ENCODE measurements at places on chromosomes 4 and X.
A peak's percentile ranks its signal among the peaks of the same experiment; 100 is the strongest.

GRCh38 chr4:1345903-1346780 is 866 bp upstream of the UVSSA start:
- peak; percentile 27 for DNase-seq

- DNase-seq = no peak
Observed at GRCh38 chr4:124155239-124155638, 557.3 kb downstream of the ANKRD50 start.

- no peak for DNase-seq
Observed at GRCh38 chrX:154890990-154891639, 5.0 kb downstream of the F8A1 start.

- DNase-seq = peak; percentile 23
Observed at GRCh38 chrX:3743801-3744439, 30.5 kb upstream of the PRKX start.

DNA sequence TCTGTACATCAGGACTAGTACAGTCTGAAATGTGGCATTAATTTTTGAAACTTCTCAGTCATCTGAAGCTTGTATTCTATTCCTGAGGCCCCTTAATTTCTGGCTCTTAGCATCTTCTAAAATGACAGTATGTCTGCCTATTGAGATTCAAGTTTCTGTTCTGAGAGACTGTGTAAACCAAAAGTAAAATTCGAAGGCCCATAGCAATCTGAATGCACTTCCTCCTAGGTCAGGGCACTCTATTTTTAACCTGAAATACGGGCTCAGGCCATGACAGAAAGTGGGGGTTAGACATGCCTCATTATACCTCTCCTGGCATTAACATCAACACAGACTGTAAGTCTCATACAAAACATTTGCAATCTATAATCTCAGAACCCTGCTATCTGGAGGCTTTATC is 584.4 kb downstream of the KLHL4 start:
- no peak for DNase-seq

DNA sequence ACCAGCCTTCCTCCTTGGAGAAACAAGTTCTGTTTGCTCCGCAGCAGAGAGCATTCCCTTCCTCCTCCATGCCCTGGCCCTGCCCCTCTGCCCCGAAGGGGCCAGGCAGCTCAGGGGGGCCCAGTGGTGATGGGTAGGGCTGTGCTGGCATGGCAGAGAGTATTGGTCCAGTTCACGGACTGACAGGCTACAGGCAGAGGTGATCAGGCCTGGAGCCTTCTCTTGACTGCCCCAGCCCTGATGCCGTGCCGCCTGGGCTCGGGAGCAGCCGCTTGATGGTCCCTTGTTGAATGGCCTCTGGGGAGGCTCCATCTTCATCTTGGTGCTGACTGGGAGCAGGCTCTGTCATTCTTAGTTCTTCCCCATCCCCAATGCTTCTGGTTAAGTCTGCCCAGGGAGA is 9.6 kb downstream of the NLGN3 start:
- no peak for DNase-seq

DNA sequence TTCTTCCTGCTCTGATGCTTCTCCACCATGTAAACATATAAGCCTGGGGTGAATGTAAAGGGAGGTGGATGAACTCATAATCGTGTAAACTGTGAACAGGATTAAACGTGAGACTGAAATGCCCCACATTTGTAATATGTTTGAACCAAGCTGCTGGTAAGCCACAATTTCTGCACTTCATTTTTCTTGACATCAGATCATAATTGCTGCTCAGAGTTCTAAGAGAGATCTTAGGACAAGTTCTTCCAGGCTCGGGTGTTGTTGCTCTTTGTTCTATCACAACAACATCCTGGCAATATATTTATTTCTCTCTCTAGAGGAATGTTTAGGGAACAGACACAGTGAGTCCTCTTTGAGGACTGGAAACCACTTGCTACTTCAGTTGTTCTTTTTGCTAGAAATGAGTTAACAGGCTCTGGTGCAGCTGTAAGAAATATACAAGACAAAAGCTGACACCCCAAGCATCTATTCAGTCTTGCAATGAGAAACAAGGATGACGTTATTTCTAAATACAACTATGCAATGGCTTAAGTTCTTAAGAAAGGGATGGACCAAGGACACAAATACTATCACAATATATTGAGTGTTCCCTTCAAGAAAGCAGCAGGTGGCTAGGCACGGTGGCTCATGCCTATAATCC is 59.6 kb downstream of the LNX1 start:
- no peak for DNase-seq

DNA sequence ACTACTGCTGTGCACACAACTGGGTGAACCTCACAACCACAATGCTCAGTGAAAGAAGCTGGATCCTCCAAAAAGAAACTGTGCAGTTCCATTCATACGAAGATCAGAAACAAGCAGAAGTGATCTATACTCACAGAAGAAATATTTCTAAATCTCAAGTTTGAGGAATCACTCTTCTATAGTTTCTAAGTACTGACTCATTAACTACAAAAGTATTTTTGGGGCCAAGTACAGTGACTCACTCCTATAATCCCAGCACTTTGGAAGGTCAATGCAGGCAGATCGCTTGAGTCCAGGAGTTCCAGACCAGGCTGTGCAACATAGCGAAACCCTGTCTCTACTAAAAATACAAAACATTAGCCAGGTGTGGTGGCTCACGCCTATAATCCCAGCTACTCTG is 51.3 kb upstream of the RELL1 start:
- DNase-seq = no peak

GRCh38 chrX:3638280-3638873 is 75.1 kb downstream of the PRKX start:
- DNase-seq = peak; percentile 25

DNA sequence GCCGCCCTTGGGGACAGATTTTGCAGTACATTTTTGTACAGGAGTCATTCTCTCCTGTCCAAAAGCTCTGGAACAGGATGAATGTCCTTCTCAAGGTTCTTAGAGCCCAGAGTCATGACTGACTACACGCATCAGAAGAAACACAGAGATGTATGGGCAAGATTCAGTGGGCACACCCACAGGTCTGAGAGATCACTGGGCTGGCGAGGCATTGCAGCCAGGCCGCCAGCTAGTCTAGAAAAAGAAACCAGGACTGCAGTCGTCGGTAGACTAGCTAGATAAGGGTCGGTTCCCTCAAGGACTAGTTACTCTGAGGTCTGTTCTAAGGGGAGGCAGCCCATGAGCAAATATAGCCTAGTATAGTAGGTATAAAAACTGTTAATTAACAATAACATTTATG is 19.8 kb downstream of the GBA3 start:
- no peak for DNase-seq

DNA sequence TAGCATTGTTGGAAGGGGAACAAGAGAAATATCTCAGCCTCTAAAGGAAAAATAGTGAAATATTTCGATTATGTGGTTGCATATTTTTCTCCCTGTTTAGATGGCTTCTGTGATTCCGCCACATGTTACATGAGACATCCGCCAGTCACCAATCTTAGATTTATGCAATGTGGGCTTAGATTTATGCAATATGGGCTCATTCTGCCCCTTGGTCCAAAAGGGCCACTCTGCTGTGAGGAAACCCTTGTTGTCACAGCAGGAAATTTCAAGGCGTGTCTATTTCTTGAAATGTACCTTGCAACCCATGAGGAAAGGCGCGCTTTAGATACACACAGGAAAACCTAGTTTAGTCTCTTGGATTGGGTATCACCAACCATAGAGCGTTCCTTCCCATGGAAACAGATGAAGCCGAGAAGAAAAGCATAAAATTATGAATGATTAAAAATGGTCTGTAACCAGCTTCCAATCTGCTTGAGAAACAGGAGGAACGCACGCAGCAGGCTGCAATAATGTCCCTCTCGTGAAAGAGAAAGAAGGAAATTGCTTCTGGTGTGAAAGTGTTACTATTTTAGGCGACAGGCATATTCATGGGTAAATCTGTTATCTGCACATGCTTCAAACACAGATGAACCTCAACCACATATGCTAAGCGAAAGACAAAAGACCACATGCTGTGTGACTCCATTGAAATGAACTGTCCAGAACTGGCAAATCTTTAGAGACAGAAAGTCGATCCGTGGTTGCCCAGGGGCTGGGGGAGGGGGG is 3.7 kb downstream of the RS1 start:
- DNase-seq = no peak

DNA sequence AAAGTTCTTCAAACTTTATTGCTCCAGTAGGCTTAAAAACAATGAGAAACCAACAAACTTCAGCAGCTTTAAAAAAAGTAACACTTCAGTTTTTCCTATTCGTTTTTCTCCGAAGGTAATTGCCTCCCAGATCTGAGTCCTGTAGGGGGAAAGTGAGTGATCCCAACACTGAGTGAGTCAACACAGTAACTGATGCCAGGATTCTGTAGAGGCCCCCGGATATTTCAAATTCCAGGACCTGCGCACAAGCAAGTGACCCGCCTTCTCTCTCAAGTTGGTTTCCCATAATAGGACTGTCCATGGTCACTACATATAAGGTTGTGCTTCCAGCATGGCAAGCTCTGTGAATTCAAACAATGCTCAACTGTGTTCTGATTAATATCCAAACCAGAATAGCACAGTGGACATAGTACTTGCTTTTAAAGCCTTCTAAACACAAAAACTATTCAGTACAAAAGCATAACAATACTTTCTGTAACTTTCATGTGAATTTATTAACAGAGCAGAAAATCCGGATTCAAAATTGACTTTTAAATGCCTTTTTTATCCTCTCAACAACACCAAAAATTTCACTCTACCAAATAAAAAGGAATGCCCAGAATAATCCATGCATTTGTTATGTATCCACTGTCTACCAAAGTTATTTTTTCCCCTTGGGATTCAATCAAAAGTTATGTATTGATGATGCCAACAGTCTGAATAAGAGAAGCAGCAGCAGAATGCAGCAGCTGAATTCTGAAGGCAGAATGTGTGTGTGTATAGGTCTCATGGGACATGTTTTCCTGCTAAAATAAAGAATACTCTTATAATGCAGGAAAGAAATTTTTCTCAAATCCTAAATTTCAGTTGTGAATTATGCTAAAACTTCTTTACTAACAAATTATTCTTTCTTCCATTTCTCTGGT is at the start of gene DMD:
TSS of gene DMD (minus strand) at position 194 of the 905 bp plus-strand sequence. CDS start 237 bp downstream, outside the sequence.
- DNase-seq = no peak

- no peak for DNase-seq
Observed at GRCh38 chrX:49042581-49043219, 457 bp downstream of the TFE3 start.

DNA sequence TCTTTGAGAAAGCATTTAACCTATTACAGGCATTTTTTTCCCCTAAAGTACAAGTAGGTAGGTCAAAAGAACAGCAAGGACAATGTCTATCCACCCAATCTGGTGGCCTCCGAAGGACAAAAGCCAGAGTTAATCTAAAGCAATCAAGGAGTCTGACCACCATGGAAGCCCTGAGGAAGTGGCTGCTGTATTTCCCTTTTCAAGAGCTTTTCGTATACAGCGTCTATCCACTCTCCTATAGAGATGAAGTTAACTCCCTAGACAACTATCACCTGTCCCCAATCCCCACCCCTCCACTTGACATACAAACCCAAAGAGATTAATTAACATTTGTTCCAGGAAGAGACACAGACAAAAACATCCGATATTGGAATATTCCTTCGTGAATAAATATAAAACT is 85.5 kb downstream of the SNCA start:
- DNase-seq = no peak

DNA sequence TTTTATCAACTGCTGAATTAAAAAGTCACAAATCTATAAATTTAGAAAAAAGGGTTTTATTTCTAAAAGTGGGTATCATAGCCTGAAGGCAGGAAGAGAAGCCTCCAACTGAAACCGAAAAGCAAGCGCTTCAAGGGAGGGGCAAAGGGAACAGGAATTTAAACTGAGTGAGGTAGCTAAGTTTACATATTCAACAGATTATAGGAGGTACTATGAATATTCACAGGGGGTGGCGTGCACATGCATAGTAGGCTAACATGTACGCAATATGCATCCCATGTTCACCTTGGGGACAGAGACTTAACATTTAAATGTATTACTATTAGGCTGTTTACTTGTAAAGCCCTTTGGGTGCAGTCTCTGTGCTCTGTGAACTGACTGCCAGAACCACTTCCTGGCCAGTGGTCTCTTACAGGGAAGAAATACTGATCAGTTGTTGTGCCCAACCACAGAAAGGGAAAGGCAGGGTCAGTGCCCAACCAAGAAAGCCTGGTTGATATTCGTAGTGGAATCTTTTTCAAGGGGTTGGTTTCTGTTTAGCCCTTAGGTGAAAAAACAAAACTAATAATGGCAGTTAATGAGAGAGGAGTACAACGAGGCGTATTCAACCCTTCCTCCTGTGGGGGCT is 168.7 kb upstream of the GALNTL6 start:
- no peak for DNase-seq

DNA sequence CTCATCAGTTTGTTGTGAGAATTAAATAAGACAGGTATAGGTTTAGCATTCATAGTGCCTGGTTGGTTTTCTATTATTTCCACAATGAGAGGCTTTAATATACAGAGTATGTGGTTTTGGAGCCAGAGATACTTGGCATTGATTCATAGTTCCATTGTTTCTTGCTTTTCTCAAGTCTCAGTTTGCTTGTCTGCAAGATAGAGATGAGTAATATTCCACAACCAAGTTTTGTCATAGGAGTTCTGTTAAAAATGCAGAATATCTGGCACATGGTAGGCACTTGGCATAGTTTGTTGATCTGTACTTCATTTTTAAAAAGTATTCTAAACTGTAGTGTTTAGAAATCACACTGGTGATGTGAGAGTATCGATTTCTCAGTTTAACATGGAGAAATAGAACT is 37.5 kb upstream of the EDA2R start:
- DNase-seq = no peak

GRCh38 chr4:18250564-18250963 is 229.0 kb upstream of the LCORL start:
- no peak for DNase-seq

DNA sequence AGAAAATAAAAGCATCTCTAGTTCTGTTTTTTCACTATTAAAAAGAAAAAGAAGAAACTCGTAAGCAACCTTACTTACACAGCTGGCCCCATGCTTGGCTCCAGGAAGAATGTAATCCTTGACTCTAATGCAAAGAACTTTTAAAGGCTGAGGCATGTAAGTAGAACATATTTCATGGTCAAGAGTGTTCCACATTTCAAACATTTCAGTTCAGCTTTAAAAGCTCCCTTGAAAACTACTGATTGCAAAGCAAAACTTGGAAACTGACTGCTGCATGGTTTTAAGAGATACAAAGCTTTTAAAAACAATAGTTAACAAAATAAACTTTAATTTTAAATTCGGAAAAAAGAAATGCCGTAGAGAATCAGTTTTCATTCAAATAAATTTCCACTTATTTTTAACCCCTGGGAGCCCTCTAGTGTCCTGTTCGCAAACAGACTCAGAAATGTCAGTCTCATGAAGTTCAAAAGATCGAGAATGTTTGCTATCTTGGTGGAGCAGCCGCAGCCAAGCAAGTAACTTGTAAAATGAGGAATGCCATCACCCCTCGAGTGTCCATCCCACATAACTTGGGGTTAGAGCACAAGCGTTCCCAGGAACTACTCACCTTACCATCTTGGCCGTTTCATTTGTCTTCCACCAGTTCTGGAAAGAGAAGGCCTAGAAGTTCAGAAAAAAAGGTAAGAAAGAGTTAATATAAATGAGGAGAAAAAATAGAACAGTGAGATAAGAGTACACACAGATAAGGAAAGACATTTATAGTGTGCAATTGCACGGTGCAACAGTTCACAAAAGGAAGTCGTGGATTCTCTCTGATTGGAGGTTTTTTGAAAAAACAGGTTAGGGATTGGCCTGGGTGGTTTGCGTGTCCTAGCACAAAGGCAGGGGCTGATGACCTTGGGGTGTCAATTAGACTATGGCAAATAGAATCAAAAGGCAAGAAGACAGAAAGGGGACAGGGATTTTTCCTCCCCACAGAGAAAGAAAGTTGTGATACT is at the start of gene GASK1B:
TSS of gene GASK1B (minus strand) at position 765 of the 998 bp plus-strand sequence. CDS start 1,650 bp downstream, outside the sequence.
- DNase-seq = no peak

- DNase-seq = no peak
Observed at GRCh38 chrX:2430265-2430825, 70.4 kb downstream of the DHRSX start.
